EH (cell line): ENCODE measurements at places on chromosomes 5 and 9.

GRCh38 chr5:95530416-95530815 is 24.4 kb downstream of the SKIC3 start:
- peak; percentile 87 for DNase-seq

DNA sequence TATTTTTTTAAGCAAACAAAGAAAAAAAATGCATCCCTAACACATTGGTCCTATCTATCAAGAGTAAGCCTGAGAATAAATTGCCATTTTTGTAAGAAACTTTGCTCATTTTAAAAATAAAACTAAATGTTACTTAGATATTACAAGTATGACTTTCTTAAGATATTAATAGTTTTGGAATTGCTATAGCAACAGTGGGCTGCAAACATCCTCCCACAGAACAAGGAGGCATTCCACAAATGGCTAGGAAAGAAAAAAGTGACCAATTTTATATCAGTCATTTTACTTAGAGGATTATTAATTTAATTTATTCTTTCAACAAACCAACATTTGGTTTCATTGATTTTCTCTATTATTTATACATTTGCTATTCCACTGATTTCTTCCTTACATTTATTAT is 63.7 kb downstream of the LURAP1L start:
- DNase-seq, result peak; percentile 31

GRCh38 chr5:108093186-108093585 is 288.7 kb downstream of the FBXL17 start:
- DNase-seq, result peak; percentile 44

DNA sequence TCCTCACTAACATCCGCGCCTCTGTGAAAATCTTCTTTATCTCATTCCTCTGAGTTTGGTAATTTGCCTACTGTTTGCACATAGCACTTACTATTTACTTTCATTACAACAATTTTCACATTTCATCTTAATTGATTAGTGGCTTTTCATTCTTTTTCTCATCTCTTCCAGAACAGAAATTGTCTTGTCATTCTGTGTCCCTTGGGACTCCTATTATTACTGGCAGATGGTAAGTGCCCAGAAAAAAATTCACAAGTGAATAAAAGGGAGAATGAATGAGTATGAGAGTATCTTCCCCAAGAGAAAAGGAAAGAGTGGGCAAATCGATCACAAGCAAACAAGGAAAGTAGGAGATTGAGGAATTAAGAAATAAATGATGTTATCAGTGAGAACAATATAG is 876.1 kb downstream of the TLE4 start:
- DNase-seq, result no peak

GRCh38 chr9:37471942-37472684 is 6.9 kb upstream of the ZBTB5 start:
- peak; percentile 99 for DNase-seq

DNA sequence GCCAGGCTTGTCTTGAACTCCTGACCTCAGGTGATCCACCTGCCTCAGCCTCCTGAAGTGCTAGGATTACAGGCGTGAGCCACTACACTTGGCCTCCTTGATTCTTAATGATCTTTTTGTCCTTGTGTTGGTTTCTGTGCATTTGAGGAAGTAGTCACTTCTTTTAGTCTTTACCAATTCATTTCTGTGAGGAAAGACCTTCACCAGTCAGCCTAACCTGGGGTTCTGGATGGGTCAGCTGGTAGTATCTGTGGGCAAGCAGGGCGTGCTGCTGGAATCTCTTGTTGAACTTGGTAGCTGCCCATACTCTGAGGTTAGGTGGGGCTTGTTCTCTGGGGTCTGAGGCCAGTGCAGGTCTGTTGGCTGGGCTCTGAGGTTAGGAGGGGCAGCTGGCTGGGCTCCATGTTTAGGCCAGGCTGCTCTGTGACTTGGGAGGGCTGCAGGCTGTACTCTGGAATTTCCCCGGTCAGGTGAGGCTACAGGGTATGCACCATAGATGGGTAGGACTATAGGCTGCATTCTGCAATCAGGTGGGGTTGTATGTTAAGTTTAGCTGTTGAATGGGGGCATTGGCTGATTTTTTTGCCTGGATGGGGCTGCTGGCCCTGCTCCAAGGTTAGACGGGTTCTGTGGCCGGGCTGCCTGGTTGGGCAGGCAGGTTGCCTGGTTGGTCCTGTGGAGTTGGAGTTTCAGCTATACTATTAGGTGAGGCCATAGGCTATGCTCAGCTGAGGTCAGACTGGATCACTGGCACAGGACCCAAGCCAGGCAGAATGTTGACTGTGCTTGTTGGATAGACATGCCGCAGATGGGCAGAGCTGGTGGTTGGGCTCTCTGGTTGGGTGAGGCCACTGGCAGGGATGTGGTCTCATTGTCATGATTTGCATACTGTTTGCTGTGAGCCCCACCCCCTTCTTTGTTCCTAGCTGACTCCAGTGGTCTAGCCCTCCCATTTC is 19.2 kb downstream of the UBAP1 start:
- no peak for DNase-seq

DNA sequence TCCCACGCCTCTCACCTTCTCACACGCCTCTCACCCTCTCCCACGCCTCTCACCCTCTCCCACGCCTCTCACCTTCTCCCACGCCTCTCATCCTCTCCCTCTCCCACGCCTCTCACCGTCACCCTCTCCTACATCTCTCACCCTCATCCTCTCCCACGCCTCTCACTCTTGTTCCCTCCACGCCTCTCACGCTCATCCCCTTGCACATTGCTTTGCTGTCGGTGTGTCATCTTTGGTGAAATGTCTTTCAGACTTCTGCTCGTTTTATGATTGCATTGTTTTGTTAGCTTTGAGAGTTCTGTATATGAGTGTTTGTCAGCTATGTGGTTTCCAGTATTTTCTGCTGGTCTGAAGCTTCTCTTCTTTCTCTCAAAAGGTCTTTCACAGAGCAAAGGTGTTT is 102.7 kb downstream of the EHMT1 start:
- DNase-seq, result no peak

DNA sequence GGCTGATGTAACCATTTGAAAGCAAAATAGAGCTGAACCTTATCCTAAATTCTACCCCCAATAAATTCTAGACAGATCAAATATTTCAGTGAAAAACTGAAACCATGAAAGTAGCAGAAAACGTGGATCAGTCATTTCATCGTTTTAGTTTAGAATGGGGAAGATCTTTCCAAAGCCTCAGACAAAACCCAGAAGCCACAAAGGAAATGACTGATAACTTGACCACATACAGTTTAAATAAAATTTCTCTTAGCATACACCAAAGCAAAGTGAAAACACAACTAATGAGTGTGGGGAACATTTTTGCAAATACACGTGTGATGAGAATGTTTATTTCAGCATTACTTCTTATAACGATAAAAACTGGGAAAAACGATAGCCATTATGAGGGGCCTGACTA is 284.8 kb downstream of the ADGRV1 start:
- DNase-seq, result no peak

DNA sequence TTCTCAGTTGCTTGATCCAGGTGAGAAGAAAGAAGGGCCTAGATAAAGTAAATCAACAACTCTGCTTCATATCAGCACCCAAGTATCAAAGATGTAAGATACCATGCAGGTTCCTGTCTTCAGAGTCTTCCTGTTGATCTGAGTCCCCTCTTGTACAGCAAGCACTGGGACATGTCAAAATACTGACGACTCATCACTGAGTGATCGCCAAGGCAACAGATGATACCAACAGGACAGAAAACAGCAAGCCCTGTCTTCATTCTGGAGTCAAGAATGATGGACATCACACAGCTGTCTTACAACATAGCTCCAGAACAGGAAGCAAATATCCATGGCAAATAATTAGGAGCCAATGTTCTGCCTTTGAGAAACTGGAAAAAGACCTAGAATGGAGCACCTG is 83.7 kb downstream of the TARS1 start:
- peak; percentile 34 for DNase-seq

DNA sequence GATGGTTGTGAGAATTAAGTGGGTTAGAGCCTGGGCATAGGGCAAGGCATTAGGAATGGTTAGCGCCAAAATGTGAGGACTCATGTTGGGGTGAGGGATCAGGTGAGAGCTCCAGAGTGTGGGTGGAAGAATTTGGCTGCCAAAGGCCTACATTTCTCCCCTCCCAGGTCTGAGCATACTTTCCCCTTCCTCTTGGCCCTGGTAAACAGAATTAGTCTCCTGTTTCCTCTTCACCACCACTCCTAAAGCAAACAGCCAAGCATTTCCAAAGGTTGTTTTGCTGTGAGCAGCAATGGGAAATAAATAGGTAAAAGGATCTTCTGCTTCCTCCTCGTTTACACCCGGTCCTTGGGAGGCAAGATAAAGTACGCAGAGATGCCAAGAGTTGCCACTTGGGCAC is 132.5 kb downstream of the ZSWIM6 start:
- DNase-seq, result no peak

DNA sequence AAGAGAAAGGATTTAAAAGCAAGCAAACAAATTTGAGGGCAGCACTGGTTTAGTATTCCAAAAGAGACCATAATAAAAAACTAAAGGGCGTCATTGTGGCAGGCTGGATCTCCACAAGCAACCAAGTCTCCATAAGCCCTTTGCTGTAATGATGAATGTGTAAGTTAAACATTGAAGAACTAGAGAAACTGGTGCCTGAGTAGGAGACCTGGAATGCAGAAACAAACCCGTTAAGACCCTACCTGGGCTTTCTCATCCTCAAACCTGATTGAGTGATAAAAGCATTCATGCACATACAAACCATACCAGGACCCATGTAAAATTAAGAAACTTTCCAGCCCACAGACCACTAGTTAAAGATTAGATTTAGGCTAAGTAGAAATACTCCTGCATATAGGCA is 1.9 kb upstream of the SCGB3A2 start:
- DNase-seq, result no peak

DNA sequence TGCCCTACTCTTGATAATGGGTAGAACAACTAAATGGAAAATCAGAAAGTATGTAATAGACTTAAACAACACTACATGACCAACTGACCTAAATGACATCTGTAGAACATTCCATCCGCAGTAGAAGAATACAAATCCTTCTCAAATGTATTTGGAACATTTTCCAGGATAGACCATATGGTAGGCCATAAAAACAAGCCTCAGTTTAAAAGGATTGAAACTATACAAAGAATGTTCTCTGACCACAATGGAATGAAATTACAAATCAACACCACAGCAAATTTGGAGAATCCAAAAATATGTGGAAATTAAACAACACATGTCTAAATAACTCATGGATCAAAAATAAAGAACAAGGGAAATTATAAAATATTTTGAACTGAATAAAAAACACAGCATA is 189.2 kb downstream of the NDUFS4 start:
- DNase-seq, result peak; percentile 77

- DNase-seq, result no peak
Measured at GRCh38 chr9:36834736-36835135, 199.3 kb downstream of the PAX5 start.

DNA sequence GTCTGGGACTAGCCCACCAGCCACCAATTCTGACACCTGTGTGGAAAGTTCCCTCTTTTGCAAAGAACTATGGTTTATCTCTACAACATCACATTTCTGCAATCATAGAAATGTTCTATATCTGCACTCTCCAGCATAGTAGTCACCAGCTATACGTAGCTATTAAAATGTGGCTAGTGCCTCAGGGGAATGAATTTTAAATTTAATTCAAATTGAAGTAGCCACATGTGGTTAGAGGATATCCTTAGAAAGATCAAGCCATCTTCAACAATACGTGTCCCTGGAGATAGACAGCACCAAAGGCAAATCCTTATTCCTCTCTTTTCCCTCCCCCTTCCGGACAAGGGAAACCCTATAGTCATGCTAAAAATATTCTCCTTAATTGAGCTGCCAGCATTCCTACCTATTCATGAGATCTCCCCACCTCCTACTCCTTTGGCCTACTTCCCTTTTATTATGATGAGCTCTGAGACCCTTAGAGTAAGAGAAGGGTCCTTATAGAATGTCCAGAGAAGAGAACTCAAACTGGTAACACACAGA is 11.1 kb downstream of the LCP2 start:
- DNase-seq, result no peak

DNA sequence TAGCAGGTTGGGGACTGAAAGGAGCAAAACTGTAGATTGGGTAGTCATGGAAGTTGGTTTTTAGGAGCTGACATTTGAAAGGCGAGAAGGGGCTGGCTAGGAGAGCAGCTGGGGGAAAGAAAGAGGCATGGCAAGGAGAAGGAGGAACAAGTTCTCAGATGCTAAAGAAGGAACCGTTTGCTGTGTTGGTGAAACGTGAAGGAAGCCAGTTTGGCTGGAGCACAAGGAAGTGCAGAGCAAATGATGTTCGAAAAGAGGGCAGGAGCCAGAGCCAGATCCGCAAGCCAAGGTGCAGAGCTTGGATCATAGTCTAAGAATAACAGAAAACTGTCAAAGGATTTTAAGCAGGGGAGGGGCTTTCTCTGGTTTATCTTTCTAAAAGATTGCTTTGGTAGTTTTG is 276.6 kb downstream of the ASTN2 start:
- no peak for DNase-seq
